ENCODE measurements at places on chromosomes 5 and 9.

- DNase-seq = no peak
These were observed 1.0 kb downstream of the GGTA1 start for GRCh38 chr9:121498487-121499176.

DNA sequence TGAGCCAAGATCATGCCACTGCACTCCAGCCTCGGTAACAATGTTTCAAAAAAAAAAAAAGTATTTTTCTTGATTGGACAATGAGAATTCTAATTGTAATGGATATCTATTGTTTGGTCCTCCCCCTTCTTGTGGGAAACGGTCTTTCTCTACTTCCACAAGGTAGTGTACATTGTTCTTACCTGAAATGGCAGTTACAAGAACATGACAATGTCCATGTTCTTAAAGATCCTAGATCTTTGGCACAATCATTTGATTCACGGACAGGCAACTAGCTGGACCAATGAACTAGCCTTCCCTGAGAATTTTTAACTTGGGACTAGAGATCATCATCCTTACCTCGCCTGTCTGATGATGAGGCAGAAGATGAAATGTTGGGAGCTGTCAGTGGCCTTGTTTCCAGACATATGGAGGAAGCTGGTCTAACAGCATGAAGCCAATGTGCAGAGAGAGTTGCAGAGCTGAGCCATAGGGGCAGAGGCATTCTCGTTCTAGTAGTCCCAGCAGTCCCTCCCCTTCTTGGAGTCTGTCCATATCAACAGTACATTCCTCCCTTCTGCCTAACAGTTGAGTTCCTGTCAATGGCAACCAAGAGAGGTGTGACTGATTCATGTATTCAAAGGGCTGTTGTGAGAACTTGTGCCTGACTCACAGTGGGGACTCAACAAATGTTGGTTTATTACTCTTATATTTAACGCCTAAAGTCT lies 2.1 kb upstream of the MARCHF6 start:
- DNase-seq = no peak

DNA sequence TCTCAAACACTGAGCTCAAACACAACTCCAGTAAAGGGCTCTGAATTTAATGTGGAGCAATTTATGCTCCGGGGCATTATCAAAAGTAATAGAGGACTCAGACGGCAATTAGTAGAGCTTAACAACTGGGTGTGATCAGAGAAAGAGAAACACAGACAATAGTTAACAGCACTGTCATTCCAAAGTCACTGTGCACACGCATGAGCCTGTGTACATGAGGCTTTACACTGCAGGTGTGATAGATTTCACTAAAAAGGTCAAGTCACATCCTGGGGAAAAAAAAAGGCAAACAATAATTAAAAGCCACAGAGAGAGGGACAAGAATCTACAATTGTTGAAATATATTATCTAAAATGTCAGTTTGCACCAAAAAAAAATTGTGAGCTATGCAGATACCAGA lies 956.5 kb downstream of the CDH18 start:
- DNase-seq = no peak

DNA sequence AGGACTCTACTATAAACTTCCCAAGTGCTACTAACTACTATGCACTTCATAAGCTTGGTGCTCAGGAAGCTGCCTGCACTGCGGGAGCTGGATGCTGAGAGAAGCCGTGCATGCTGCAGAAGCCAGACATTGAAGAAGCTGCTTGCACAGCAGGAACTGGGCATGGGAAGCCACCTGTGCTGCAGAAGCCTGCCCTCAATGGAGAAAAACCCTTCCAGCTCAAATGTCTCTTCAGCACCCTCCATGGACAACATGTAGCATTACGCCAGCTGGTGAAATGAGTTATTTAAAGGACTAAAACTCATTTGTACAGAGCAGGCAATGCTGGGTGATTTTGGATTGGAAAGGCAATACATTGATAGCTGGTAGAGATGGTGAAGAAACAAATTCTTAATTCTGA lies 247.2 kb downstream of the KIF4B start:
- DNase-seq = no peak

DNA sequence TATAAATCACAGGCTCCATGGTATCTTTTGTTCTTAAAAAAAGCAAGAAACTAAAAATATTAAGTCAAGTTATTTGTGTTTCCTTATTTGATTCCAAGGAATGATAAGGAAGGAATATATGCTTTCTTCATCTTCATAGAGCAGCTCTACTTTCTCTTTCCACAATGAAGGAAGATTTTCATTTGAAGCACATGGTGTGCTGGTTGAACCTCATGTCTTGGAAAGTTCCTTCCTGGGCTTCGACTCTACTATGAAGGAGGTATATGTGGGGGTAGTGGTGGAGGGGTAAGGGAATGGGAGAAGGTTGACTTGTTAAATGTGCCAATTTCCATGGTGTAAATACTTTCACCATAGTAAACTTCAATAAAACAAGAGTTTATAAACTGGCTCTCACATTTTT lies 698.0 kb downstream of the CETN3 start:
- DNase-seq = no peak

DNA sequence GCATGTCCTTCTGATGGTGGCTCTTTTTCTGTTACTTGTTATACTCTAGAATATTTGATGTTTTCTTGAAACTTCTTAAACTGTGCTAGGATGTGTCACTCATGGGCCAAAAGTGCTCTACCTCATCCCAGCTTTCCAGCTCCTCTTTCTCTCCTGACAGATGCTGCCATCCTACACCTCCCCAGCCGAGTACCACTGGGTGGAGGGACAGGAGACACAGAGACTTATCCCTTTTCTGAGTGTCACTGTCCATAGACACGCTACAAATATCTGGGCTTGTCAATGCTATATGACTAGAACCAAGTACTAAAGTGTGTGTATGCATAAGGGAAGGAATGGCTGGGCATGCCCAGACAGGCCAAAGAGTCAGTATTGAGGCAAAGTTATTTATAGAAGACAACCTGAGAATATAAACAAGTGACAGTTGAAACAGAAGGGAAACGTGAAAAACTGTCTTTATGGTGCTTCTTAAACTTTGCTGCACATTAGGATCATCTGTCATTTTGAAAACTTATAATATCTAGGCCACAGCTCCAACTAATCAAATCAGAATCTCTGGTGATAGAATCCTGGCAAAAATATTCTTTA lies 188.0 kb downstream of the CARTPT start:
- DNase-seq = no peak

DNA sequence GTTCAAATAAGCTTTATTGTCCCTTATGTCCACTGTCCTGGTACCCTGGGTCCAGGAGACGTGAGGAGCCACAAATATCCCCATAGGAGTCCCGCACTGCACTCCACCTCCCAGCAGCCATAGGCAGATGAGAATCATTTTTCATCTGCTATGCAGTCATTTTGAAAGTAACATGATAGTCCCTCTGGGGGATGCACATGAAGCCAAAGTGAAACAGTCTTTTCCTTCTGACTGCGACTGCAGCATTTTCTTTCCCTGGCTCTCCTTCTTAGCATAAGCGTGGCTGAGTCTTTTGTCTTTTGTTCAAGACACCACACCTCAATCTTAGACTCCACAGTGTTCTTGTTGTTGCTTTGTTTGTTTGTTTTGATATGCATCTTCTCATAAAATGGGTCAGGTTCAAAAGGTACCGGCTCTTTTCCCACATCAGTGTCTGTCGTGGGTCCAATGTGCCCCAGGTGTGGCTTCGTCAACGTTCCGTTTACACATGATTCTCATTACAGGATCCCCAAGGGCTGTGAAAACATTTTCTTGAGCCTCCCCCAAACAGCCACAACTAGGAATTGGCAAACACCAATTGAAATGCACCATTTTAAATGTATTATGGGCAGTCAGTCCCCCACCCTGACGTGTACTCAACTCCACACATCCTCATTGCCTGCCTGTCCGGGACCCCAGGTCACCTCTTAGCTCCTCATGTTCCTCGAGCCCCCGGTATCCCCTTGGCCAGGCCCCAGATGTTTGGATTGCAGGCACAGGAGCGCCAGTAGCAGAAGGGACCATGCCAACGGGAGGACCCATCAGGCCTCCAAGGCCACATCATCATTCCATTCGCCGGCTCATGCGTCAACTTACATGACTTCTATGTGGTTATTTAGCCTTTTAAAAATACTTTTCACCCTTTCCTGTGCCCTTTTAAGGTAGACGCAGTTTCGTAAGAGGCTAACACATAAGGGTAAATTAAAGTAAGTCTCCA lies 237.8 kb upstream of the DAPK1 start:
- no peak for DNase-seq

- DNase-seq = no peak
These were observed 1151.8 kb downstream of the CDH12 start for GRCh38 chr5:21701317-21701716.

Data from activated naive CD4-positive, alpha-beta T cell (primary cell).